A549 treated with AZD2906 at 1 μM for 4 hours (cell line): ENCODE measurements at places on chromosomes 3 and 15. TPM values are rescaled to one million over a fixed set of nuclear protein-coding genes. Genes with fewer than 3 reads are reported as not detected.

Gene SRP14
- total RNA-seq = 230 to 254 TPM (median 251 TPM) in 5 replicates

Gene GOLGA6L10
- total RNA-seq = 0.28 to 0.67 TPM (median 0.43 TPM) in 5 replicates

Gene ARGFX
- total RNA-seq = not detected in 5 replicates

Gene CORO2B
- total RNA-seq = 3.3 to 4.4 TPM (median 3.7 TPM) in 5 replicates

Gene GP9
- total RNA-seq = 0.14 TPM in 1 of 5 replicates, not detected in the others

Gene TMEM108
- total RNA-seq = 0.12 TPM in 1 of 5 replicates, not detected in the others

Gene SLC24A5
- total RNA-seq = not detected in 5 replicates

Gene EPM2AIP1
- 4.4 to 6.5 TPM (median 6.0 TPM) in 5 replicates for total RNA-seq

Gene ACP3
- 0.03 to 0.11 TPM (median 0.05 TPM) in 3 of 5 replicates, not detected in the others for total RNA-seq

Gene NRG4
- 0.57 to 1.7 TPM (median 0.94 TPM) in 5 replicates for total RNA-seq

Gene CCDC80
- total RNA-seq = 37.7 to 74.4 TPM (median 51.6 TPM) in 5 replicates

Gene C3orf85
- total RNA-seq = not detected in 5 replicates

Gene CCDC39
- total RNA-seq = not detected in 5 replicates

Gene MESP2
- total RNA-seq = 0.09 to 0.83 TPM (median 0.40 TPM) in 5 replicates

Gene EFCC1
- 0.02 TPM in 1 of 5 replicates, not detected in the others for total RNA-seq

Gene GRM2
- total RNA-seq = 0.03 to 0.05 TPM (median 0.04 TPM) in 4 of 5 replicates, not detected in the other

Gene PPP1R14D
- 0.14 to 0.21 TPM (median 0.17 TPM) in 3 of 5 replicates, not detected in the others for total RNA-seq

Gene IQCH
- total RNA-seq = 1.1 to 1.6 TPM (median 1.4 TPM) in 5 replicates

Gene LMAN1L
- total RNA-seq = 0.02 to 0.06 TPM in 2 of 5 replicates, not detected in the others

Gene C3orf70
- 0.07 to 0.21 TPM (median 0.09 TPM) in 5 replicates for total RNA-seq

Gene SYNM
- 28.0 to 32.4 TPM (median 30.1 TPM) in 5 replicates for total RNA-seq

Gene CNTN6
- not detected in 5 replicates for total RNA-seq

Gene CCR4
- 0.01 to 0.08 TPM (median 0.04 TPM) in 4 of 5 replicates, not detected in the other for total RNA-seq

Gene ROPN1B
- total RNA-seq = not detected in 5 replicates

Gene GRAMD2A
- total RNA-seq = 0.09 to 0.26 TPM (median 0.17 TPM) in 5 replicates

Gene PCNP
- 89.7 to 111 TPM (median 100 TPM) in 5 replicates for total RNA-seq

Gene DAZL
- total RNA-seq = not detected in 5 replicates

Gene ROBO1
- 8.3 to 18.4 TPM (median 13.3 TPM) in 5 replicates for total RNA-seq

Gene CLDN11
- 0.07 to 0.15 TPM (median 0.12 TPM) in 5 replicates for total RNA-seq

Gene TPRA1
- 43.2 to 60.5 TPM (median 58.3 TPM) in 5 replicates for total RNA-seq

Gene GOLGA8G
- total RNA-seq = not detected in 5 replicates

Gene OR5K2
- not detected in 5 replicates for total RNA-seq

Gene CFAP100
- not detected in 5 replicates for total RNA-seq

Gene CKMT1A
- total RNA-seq = 2.6 to 3.5 TPM (median 3.3 TPM) in 5 replicates

Gene SLC51B
- 13.6 to 18.9 TPM (median 16.4 TPM) in 5 replicates for total RNA-seq

Gene MAP6D1
- total RNA-seq = 4.7 to 8.3 TPM (median 7.4 TPM) in 5 replicates

Gene THPO
- 0.05 to 0.16 TPM in 2 of 5 replicates, not detected in the others for total RNA-seq

Gene PDZRN3
- total RNA-seq = 0.07 TPM in 1 of 5 replicates, not detected in the others

Gene SNUPN
- total RNA-seq = 27.5 to 32.9 TPM (median 30.4 TPM) in 5 replicates

Gene B3GALNT1
- total RNA-seq = 0.17 to 0.39 TPM (median 0.22 TPM) in 5 replicates

Gene TEX9
- 3.5 to 4.9 TPM (median 4.3 TPM) in 5 replicates for total RNA-seq

Gene SEMA3G
- 0.06 to 0.21 TPM (median 0.07 TPM) in 5 replicates for total RNA-seq

Gene PCCB
- 27.3 to 30.1 TPM (median 28.3 TPM) in 5 replicates for total RNA-seq

Gene GAP43
- 0.05 to 0.07 TPM (median 0.06 TPM) in 4 of 5 replicates, not detected in the other for total RNA-seq

Gene CCR1
- not detected in 5 replicates for total RNA-seq

Gene PP2D1
- total RNA-seq = not detected in 5 replicates

Gene FES
- total RNA-seq = 0.46 to 0.89 TPM (median 0.85 TPM) in 5 replicates

Gene LRRC31
- not detected in 5 replicates for total RNA-seq

Gene PPIB
- 768 to 824 TPM (median 796 TPM) in 5 replicates for total RNA-seq

Gene WDR49
- not detected in 5 replicates for total RNA-seq

Gene DNASE1L3
- 0.05 to 0.11 TPM (median 0.10 TPM) in 4 of 5 replicates, not detected in the other for total RNA-seq

Gene PPCDC
- 16.8 to 22.7 TPM (median 19.0 TPM) in 5 replicates for total RNA-seq
